Posterior cingulate gyrus (tissue), 11 donors: ENCODE measurements at places on chromosomes 5 and 9.

DNA sequence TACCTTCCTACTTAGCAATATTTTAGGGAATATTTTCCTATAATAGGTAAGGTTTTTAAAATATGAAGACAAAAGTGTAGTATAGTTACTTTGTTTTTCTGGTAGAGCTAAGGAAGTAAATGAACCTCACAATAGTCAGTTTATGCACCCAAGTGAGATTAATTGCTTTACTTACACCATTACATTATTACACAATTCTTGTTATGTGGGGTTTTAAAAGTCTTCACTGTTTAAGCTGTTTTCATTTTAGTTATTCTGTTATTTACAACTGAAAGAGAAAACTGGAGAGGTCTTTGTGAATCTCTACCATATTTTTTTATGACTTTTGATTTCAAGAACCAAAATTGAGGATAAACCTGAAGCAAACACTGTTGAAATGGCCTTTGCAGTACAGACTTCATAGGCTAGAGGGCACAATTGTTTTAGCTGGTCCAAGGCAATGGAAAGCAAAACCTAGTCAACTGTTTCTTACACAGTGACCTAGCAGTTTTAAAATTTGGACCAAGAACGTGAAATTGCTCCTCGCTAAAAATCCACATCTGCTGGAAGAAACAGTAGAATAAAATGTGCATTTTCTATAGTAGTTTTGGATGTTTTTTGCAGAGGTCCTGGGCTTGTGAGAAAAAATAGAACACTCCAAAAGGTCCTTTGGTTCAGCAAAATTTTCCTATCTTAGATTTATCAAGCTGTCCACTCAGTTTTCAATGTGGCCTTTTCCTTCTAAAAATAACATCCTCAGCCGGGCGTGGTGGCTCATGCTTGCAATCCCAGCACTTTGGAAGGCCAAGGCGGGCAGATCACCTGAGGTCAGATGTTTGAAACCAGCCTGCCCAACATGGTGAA is 66.4 kb upstream of the FER start:
- no peak for DNase-seq

DNA sequence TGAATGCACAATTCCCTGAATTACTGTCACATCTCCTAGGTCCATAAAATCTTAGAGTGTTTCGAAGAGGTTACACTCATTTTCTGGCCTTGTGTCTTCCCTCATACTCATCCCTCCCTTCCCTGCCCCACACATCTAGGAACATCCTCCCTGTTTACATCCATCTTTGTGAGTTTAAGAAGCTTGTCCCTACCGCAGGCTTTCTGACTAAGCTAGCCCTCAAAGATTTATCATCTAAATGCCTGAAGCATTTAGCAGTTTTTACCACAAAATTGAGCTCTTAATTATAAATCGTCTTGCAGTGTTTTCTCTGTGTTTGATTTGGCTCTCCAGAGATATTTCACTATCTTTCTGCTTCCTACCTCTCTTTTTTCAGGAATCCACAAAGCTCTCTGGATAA is 374.8 kb downstream of the KIAA0825 start:
- no peak for DNase-seq

GRCh38 chr5:93584596-93585040 is 1.6 kb downstream of the NR2F1 start:
- DNase-seq = peak; percentile 86

DNA sequence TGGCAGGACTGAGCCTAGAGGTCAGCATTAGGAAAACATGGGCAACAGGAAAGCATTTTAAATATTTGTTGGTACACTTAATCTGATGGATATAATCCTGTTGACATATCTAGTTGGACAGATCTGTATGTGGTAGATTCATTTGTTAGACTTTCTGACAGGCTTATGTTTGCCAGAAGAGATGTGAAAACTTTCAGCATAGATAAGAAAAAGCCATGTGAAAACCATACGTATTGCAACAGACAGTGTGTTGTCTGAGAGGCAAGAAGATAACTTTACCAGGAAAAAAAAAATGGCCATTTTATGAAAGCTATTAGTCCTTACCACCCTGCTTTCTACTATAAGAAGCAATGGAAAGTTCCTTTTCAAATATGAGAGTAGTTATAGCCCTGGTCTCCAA is 1902.2 kb upstream of the C9orf72 start:
- DNase-seq = no peak

GRCh38 chr5:174273325-174273724 is 227.8 kb downstream of the NSG2 start:
- DNase-seq = no peak

DNA sequence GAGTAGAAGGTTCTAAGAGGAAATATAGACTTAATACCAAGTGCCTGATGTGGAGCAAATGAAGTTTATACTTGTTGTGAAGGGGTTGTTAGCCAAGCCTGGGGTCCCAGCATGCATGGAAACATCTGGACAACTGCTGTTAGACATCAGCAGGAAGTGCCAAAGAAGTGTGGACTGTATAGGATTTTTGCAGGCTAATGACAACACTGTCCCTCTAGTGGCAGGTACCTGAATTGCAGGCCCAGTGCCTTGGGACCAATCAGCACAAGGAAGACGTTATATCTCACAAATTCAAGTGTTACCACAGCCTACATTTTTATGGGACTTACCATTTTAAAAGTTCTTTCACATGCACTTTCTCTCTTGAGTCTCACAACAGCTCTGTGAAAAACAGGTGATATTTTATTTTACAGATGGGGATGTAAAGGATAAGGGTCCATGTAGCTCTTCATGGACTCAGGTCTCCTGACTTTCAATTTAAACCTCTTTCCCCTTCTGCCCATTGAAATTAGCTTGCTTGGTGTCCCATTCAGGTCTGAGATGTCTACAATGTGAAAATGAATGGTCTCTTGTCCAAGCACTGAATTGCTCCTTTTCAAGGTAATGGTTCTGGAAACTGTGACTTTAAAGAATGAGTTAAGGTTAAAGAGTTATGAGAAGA is 89.0 kb upstream of the MAP1B start:
- peak; percentile 22 for DNase-seq

DNA sequence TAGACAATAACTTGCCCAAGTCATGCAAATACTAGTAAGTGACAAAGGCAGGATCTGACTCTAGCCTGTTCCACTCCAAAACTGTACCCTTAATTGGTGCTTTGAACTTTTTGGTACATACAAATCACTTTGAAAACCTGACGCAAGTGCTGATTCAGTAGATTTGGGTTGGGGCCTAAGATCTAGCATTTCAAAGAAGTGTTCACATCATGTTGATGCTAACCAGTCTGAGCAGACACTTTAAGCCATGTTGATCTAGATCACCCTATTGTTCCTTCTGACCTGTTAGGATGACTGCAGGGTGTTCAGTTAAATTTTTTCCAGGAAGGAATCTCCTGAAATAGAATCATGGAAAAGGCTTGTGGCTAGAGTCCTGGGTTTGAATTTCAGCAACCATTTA is 57.7 kb upstream of the CPEB4 start:
- DNase-seq = no peak

DNA sequence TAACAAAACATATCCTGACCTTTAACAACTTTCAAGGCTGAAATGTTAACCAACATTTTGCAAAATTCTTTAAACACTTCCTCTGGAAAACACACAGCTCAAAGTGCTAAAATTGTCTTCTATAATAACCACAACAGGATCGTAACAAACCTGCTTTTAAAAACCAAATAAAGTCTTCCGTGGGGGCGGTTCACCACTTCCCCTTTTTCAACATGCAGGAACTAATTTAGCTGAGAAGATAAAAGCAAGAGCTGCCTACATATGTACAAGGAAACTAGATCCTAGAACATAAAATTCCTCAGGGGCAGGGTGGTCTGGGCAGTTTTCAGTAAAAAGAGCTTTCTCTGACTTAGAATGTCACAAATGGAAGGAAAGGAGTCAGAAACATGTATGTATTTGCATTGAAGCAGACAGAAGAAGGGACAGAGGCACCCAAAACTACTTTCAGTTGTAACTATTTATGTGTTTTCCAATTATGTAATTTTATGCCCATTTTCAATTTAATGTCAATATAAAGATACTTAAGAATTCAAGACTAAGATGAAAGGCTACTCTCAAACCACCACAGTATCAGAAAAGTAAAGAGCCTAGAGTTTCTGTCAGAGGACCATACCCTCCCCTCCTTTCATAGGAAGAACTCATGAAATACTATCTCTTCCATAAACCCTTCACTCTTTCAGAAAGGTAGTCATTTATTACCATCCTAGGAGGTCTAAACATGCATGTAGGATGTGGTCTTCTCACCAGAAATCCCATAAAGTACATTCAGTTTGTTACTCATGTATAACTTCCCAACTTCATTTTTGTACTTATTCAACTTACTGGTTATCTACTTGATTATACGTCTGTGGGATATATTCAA is 185.9 kb upstream of the RASA1 start:
- DNase-seq = no peak

- DNase-seq = no peak
These were observed 110.7 kb downstream of the CAAP1 start for GRCh38 chr9:26781906-26782305.

DNA sequence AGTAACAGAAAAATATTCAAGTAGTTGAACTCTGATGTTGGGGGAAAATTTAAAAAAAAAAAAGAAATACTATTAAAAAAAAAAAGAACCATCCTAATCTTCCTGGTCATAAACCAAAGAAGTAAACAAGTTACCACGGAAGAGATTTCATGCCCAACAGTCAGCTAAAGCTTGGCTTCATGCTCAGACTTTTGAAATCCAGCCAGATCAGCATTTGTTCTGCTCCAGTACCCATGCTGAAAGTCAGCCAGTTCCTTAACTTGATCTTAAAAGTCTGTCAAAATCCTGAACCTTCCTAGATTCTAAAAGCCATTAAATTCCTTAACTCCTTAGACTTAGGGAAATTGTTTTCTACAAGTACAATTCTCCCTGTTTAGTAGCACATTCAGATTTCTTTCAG is 908.7 kb upstream of the CDH9 start:
- DNase-seq = no peak

DNA sequence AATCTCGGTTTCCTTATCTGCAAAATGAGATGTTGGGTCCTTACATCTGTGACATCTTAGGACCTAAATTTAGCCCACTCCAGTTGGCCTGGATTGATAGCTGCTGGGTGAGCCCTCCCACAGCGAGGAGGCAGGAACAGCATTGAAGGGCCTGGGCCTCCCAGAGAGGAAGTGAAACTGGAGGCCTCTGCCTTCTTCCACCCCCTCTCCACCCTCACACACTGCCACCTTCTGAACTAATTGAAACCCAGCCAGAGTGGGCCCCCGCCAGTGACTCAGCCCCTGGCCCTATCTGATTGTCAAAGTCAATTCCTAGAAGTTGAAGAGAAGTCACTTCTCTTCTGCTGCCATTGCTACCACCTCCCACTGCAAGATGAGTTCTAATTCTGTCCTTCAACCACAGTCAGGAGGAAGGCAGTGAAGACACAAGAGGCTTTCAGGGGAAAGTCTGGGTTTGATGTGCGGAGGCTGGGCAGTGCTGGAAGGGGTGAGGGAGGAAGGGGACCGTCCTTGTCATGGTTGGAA is 55.2 kb upstream of the NEK6 start:
- DNase-seq = peak; percentile 26

DNA sequence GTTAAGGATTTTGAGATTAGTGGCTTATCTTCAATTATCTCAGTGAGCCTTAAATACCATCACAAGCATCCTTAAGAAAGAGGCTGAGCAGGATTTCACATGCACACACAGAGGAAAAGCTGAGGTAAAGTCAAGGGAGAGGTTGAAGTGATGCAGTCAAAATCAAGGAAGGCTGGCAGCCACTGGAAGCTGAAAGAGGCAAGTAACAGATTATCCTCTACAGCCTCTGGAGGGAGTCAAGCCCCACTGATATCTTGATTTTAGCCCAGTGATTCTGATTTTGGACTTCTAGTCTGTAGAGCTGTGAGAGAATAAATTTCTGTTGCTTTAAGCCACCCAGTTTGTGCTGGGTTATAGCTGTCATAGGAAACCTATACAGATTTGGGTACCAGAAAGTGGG is 80.1 kb downstream of the ANKRD31 start:
- DNase-seq = no peak

DNA sequence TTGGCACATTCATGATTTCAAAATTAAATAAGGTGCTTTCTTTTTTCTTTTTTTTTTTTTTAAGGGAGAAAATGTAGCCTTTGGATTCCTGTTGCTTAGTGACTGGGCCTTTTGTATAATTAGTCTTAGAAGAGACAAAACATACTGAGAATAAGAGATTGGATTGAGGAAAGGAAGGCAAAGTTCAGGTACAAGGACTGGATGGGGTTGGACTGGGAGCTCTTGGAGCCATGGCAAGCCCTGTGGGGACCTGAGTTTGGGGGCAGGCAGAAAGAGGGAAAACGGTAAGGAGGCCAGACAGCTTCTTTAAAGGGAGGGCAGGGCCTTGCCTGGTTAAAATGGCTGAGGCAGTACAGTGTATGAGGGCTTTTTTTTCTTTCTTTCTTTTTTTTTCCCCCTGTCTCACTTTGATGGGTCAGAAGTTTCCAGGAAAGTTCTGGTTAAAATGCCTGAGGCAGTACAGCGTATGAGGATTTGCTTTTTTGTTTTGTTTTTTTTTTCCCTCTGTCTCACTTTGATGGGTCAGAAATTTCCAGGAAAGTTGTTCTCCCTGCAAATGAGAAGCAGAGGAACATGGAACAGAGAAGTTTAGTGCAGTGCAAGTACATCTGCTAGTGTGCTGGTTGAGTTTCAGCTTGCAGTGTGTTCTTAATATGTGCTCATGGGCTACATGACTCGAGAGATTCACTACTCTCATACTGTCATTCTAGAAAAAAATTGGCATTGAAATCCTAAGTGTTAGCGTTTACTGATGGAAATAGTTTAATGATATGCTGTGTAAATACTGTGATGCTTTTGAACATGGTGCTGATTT is 16.8 kb downstream of the SNX18 start:
- DNase-seq = no peak

GRCh38 chr9:106945727-106946660 is 83.0 kb downstream of the ZNF462 start:
- DNase-seq = no peak

DNA sequence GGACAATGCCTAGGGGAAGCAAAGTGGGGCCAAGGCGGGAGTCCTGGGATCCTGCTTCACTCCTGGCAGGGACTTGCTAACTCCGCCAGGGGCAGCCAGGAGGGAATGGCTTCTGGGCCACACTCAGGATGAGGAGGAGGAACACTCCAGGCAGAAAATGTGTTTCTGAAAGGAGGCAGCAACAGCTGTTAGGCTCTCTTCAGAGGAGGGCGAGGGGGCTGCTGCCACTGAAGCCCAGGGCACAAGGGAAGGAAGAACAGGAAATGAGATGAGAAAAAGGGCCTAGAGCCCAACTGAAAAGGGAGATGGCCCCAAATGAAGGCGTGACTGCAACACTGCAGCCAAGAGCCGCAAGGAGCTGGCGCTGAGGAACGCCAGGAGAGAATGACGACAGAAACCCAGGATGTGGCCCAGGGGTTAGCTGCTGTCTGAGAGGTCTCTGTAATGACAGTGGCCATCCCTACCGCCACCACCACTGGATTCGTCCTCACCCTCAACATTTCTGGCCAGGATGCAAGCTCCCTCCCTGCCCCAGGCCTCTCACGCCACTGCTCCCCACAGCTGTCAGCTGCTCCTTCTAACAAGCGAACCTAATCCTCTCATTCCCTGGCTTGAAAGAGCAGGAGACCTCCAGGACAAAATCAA is 15.8 kb downstream of the PSMB7 start:
- no peak for DNase-seq

DNA sequence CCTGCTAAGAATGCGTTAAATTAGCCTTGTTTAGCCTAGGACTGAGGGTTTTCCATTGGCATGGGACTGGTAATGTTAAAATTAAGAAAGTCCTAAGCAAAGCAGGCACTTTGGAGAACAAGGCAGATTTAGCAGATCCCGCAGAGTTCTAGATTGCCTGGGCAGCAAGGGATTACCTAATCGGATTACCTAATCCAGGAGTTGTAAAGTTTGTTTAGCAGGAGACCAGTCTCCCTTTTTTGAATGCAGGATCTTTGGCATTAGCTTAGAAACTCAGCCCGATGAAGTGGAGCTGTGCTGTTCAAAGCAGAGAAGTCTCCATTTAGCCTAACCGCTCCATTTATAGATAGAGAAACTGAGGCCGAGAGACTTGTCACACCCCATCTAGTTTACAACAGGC is 206.0 kb downstream of the DMRT2 start:
- no peak for DNase-seq
